ENCODE measurements at places on chromosomes 7 and 10.

- no peak for DNase-seq
Observed at GRCh38 chr10:126576336-126576735, 94.2 kb downstream of the C10orf90 start.

- DNase-seq = no peak
Observed at GRCh38 chr7:157900556-157900955, 563.8 kb downstream of the DNAJB6 start.

DNA sequence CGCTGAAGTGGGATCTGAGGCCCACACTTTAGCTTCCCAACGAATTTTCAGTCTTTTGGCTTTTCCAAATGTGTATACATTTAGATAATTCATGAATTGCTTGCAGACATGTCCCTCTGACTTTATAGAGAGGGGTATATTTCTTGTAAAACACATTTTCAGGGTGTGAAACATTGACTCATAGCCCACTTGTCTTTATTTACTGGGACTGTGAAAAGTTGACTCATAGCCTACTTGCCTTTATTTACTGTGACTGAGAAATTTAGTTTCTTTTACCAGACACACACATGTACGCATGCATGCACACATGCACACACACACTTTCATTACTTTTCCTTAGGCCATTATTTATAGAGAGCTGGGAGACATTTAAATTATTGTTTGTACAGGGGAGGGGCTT, 79.1 kb downstream of the VTI1A start:
- DNase-seq = no peak

DNA sequence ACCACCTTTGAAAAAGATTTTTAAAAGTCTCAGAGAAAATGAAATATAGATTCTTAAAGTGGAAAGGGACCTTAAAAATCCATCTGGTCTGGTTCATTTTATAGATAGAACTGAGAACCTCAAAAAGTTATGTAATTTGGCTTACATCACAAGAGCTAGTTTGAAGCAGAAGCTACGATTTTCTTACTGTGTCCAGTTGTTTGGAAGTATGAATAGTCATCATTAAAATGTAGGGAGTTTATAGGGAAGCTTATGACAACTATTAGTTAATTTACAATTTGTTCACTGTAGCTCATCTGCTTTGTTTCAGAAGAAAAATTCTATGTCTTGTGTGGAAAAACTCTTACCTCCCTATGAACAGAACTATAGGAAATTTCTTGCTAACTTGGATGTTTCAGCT, 26.9 kb downstream of the ZEB1 start:
- DNase-seq = no peak

- DNase-seq = peak; percentile 70
Observed at GRCh38 chr10:71860243-71861029, 9.4 kb upstream of the PSAP start.

DNA sequence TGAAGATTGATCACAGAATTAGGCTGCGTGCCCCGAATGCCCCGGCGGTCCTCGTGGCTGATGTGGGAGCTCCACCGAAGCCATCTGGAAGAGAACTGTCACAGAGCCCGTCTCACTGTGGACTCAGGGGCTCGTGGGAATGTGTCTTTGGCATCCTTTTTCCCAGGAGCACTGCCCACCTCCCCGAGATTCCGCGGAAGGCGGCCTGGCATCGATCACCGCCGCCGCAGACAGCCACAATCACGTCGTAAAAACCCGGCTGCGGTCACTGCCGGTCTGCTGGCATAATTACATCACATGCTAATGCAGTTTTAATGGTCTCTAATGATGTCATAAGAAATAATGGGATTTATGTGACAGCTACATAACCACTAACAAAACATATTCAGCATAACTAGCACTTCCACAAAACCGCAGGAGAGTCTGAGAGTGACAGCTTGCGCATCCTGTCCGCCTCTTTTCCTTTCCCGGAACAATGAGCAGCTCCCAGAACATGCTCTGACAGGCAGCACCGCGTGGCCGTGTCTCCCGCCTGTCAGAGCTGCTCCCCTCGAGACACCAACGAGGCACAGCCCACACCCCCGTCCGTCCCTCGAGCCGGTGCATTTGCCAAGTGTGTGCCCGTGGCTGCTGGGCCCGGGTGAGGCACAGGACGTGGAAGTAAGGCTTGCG, 490.0 kb downstream of the PTPRN2 start:
- peak; percentile 58 for DNase-seq

DNA sequence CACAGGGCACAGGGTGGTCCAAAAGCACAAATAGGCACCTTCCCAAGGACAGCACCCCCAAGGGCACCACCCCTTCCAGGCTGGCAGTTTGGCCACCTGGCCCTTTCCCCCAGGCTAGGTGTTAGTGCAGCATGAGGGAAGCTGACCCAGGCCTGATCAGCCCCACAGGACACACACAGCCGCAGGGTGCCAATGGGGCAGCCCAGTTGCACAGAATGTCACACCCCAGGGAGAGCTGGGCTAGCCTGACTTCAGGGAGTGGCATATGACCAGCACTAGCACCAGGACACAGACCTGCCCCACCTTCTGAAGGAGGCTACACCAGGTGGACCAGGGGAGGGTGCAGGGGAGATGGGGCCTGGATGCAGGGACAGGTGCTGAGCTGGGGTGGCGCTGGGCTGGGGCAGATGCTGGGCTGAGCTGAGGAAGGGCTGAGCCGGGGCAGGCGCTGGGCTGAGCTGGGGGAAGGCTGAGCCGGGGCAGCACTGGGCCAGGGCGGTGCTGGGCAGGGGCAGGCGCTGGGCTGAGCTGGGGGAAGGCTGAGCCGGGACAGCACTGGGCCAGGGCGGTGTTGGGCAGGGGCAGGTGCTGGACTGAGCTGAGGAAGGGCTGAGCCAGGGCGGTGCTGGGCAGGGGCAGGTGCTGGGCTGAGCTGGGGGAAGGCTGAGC, 3.9 kb upstream of the ADAM8 start:
- DNase-seq = no peak

GRCh38 chr10:111297351-111297848, 220.6 kb downstream of the ADRA2A start:
- no peak for DNase-seq

DNA sequence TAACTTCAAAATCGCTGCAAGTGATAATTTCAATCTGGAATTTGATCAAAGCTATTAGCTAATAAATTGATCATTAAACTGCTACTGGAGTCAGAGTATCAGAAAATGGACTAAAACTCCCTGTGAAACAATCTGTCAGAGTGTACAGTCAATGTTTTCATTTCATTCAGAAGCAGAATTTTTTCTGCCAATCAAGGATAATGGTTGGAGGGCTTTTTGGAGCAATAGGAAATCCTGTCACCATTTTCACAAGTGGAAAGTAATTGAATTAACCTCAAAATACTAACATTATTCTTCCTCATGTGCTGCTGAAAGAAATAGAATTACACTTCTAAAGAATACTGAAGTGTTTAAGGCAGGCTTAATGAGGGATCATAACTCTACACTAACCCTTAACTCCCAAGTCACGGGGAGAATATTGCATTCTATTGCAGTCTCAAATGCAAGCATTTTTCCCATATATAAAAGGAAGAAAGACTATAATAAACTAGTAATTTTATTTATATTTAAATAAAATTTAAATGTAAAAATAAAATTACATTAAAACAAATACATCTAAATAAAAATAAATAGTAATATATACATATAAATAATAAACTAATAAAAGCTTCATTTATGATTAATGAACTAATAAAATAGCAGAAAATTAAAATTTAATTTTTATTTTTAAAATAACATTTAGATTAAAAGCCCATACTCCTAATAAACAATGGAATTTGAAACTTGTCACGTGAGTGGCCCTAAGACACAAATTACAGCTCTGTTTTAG, 67.1 kb downstream of the SEMA3E start:
- DNase-seq = no peak

DNA sequence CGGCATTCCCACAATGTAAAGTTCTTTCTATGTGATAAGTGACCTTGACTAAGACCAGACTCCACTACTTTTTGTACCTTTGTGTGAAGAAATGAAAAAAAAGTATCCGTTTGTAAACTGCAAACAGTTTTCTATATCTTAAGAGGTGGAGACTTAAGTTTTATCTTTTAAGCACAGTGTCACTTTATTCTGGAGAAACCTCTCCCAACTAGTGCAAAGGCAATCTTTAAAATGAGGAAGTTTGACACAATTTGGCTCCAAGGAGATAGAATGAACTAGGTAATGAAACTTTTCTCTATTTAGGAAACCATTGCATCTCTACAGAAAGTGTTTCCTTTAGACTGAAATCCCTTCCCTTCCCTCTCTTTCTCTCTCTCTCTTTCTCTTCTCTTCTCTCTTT, 122.9 kb downstream of the SAMD9 start:
- no peak for DNase-seq

DNA sequence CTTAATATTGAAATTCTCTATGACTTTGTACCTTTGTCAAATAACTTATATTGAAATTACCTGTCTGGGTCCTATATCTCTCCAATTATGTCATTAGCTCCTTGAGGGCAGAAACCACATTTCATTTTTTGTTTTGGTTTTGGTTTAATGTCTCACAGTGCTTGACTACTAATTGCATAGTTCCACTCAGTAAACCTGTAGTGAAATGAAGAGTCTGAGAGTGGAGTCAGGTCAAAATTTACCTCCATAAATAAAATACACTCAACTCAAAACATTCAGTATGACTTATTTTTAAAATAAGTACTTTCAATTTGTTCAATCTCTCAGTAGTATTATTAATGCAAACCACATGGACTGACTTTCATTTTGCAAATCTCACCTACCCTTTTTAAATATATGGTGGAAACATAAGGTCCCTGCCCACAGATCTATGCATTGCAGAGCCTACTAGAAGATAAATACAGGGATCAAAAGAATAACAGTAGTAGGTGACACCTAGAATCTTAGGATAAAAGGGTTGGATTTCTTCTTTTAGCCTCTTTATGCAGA, 32.5 kb downstream of the PDE1C start:
- no peak for DNase-seq

DNA sequence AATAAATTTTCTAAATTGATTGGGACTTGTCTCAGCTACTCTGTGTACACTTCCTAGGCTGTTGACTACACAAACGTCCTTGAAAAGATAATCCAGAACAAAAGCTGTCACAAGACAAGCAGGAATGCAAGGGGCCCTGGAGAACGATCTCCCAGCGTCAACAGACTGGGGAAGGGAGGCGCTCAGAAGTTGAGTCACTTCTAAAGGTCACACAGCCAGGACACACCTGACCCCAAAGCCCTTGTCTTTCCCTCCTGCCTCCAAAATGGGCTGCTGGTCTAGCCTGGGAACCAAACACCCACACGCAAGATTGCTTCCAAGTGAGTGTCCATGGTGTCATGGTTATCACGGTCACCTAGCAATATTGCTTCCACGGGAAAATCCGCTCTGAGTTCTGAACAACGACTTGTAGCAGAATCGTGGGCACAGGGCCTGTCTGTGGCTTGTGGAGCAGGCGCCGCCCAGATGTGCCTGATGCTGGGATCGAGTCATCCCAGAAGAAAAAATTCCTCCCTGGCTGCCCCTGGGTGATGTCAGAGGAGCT, 49.8 kb downstream of the SPOCK2 start:
- DNase-seq = no peak

Measured in SK-N-SH (cell line).